Colonic mucosa (tissue), 4 donors: ENCODE measurements at places on chromosomes 11 and 22. TPM values are rescaled to one million over a fixed set of nuclear protein-coding genes. Genes with fewer than 3 reads are reported as not detected.

GRCh38 chr11:82631722-82632630 lies 101.7 kb downstream of the FAM181B start:
- no peaks in the 10 kb centered on the region for H3K4me1 ChIP-seq
- H3K27ac ChIP-seq, result no peak overlapping the region
- DNase-seq, result no peak
- H3K27me3 ChIP-seq, result no peaks in the 10 kb centered on the region
- H3K36me3 ChIP-seq, result no peaks in the 10 kb centered on the region

- no peak overlapping the region for H3K27ac ChIP-seq
- H3K27me3 ChIP-seq, result no peaks in the 10 kb centered on the region
- DNase-seq, result no peak
- H3K4me1 ChIP-seq, result no peaks in the 10 kb centered on the region
- no peaks in the 10 kb centered on the region for H3K36me3 ChIP-seq
Observed at GRCh38 chr22:17130199-17130598, 9.0 kb upstream of the TMEM121B start.

GRCh38 chr11:87213444-87213843 lies 175.7 kb downstream of the TMEM135 start:
- no peak overlapping the region for H3K4me3 ChIP-seq
- H3K36me3 ChIP-seq, result no peaks in the 10 kb centered on the region
- no peak for DNase-seq
- H3K27me3 ChIP-seq, result no peaks in the 10 kb centered on the region
- no peak overlapping the region for H3K27ac ChIP-seq
- no peaks in the 10 kb centered on the region for H3K4me1 ChIP-seq

GRCh38 chr22:50576070-50576469 lies 2.2 kb downstream of the CPT1B start:
- no peak overlapping the region for H3K27ac ChIP-seq
- no peak for DNase-seq
- no peaks in the 10 kb centered on the region for H3K4me1 ChIP-seq
- H3K27me3 ChIP-seq, result no peaks in the 10 kb centered on the region
- no peak overlapping the region for H3K4me3 ChIP-seq

DNA sequence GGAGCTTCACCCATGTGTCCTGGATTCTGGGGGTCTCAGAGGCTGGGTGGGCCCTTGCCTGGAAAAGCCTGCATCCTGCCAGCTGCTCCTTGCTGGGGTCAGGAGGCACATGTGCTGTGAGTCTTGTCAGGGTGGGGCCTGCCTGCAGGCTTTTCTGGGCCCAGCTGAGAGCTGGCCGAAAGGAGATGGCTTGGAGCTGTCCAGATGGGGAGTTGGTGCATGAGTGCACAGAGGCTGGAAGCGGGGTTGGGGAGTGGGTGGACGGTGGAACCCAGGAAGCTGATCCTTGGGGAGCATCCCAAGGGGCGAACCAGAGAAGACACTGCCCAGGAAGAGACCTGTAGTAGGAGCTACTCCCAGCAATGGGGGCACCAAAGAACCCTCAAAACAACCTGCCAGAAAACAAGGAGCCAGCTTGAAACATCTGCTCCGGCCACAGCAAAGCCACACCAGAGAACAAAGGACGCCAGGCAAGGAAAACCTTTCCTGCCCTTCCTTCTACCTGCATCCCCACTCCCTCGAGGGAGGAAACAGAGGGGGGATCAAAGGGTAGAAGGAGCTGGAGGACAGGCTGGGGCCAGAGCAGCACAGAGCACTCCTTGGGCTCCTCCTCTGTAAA lies 8.2 kb upstream of the KCTD17 start:
- no peak overlapping the region for H3K4me3 ChIP-seq
- no peaks in the 10 kb centered on the region for H3K36me3 ChIP-seq
- H3K4me1 ChIP-seq, result peaks cover 7% of the 10 kb centered on the region
- peak overlapping the region; percentile 91 for H3K27ac ChIP-seq
- H3K27me3 ChIP-seq, result no peaks in the 10 kb centered on the region
- no peak for DNase-seq

DNA sequence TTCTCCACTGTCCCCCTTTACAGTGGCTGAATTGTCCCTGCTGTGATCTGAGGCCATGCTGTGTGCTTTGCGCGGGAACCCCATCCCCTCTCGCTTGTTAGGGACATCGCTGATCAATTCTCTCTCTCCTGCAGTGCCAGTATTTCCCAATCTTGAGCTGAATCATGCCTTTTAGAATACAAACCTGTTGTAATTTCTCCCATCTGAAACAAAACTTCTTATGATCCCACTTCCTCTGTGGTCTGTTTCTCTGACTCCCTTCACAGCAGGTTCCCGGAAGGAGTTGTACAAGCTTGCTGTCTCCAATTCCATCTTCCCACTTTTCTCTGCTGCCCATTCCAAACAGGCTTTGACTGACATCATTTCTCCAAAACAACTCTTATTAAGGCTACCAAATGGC lies 16.8 kb downstream of the ADAMTS15 start:
- no peak for DNase-seq
- H3K27ac ChIP-seq, result no peak overlapping the region
- H3K27me3 ChIP-seq, result no peaks in the 10 kb centered on the region
- H3K36me3 ChIP-seq, result no peaks in the 10 kb centered on the region
- no peaks in the 10 kb centered on the region for H3K4me1 ChIP-seq

DNA sequence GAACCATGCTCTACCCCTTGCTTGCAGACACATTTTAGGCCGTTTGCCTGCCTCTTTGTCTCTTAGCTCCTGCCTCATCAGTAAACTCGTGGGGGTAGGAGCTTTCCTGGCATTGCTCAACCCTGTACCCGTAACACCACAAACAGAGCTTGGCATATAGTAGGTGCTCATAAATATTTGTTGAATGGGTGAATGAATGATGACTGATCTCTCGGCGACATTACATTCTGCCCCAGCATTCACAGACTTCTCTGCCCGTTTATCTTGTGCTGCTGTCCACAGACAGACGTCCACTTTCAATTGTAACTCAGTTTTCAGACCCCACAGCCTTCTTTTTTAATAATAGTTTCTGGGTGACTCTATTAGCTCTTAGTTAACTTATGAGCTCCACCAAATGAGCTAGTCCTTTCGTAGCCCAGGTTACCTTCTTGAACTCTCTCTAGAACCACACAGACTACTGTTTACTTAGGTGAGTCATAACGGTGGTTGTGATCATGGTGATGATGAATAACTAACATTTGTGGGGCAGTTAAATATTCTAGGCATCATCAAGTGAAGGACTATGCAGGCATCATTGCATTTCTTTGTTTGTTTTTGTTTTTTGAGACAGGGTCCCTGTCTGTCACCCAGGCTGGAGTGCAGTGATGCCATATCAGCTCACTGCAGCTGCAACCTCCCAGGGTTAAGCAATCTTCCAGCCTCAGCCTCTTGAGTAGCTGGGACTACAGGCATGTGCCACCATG lies 188.4 kb downstream of the ADAMTS15 start:
- no peaks in the 10 kb centered on the region for H3K4me1 ChIP-seq
- no peak overlapping the region for H3K4me3 ChIP-seq
- H3K27me3 ChIP-seq, result no peaks in the 10 kb centered on the region
- no peak for DNase-seq

GRCh38 chr22:37052386-37053309 lies 1.1 kb downstream of the KCTD17 start:
- H3K4me1 ChIP-seq, result peaks cover 18% of the 10 kb centered on the region
- DNase-seq, result no peak
- peak overlapping the region; percentile 69 for H3K4me3 ChIP-seq
- no peaks in the 10 kb centered on the region for H3K27me3 ChIP-seq
- H3K36me3 ChIP-seq, result no peaks in the 10 kb centered on the region

- no peak for DNase-seq
- H3K27me3 ChIP-seq, result no peaks in the 10 kb centered on the region
- no peak overlapping the region for H3K27ac ChIP-seq
- H3K4me1 ChIP-seq, result no peaks in the 10 kb centered on the region
- H3K36me3 ChIP-seq, result no peaks in the 10 kb centered on the region
Observed at GRCh38 chr11:11081288-11081687, 223.4 kb upstream of the ZBED5 start.

DNA sequence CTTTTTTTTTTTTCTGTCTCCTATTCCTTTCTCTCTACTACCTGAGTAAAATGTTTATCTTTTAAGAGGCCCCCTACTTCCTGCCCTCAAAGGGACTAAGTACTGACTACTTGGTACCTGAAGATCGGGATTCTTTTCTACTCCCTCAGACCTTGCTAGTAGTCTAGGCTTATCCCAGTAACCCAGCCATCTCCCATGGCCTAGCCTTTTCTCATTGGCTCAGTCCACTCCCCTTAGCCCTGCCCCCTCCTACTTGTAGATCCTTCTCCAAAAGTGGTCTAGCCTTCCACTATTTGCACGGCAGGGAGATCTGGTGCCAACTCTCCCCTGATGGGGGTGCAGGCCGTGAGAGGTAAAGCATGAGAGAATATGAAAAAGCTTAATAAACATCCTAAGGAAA lies 133.7 kb downstream of the RCN1 start:
- H3K36me3 ChIP-seq, result no peaks in the 10 kb centered on the region
- no peaks in the 10 kb centered on the region for H3K4me1 ChIP-seq
- no peak overlapping the region for H3K27ac ChIP-seq
- DNase-seq, result no peak

GRCh38 chr11:93767018-93767417 lies 17.1 kb upstream of the MED17 start:
- H3K36me3 ChIP-seq, result no peaks in the 10 kb centered on the region
- H3K27ac ChIP-seq, result no peak overlapping the region
- H3K4me3 ChIP-seq, result no peak overlapping the region
- H3K4me1 ChIP-seq, result no peaks in the 10 kb centered on the region
- H3K27me3 ChIP-seq, result no peaks in the 10 kb centered on the region

- DNase-seq, result no peak
- H3K4me1 ChIP-seq, result no peaks in the 10 kb centered on the region
- H3K36me3 ChIP-seq, result no peaks in the 10 kb centered on the region
- no peak overlapping the region for H3K27ac ChIP-seq
Observed at GRCh38 chr11:82398300-82398815, 335.3 kb downstream of the FAM181B start.

- H3K27ac ChIP-seq, result no peak overlapping the region
- H3K4me3 ChIP-seq, result no peak overlapping the region
- no peaks in the 10 kb centered on the region for H3K36me3 ChIP-seq
- H3K4me1 ChIP-seq, result no peaks in the 10 kb centered on the region
- no peaks in the 10 kb centered on the region for H3K27me3 ChIP-seq
Observed at GRCh38 chr11:40337118-40337517, 1122.3 kb downstream of the LRRC4C start.

DNA sequence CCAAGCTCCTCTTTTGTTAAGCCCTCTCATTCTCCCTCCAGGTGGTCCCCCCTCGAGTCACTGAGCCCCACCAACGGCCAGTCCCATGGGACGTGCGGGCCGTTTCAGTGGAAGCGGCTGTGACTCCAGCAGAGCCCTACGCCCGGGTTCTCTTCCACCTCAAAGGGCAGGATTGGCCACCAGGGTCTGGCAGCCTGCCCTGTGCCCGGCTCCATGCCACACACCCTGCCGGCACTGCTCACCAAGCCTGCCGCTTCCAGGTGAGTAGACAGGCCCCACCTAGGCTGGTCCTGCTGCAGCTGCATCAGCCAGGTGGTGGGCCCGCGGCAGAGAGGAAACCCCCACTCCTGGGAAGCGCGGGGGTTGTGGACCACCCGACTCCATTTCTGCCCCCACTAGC lies 3.3 kb downstream of the TMEM132A start:
- peaks cover 11% of the 10 kb centered on the region for H3K27me3 ChIP-seq
- H3K4me1 ChIP-seq, result no peaks in the 10 kb centered on the region
- no peak overlapping the region for H3K4me3 ChIP-seq
- no peaks in the 10 kb centered on the region for H3K36me3 ChIP-seq

- H3K4me3 ChIP-seq, result peak overlapping the region; percentile 57
- H3K36me3 ChIP-seq, result no peaks in the 10 kb centered on the region
- DNase-seq, result no peak
- no peaks in the 10 kb centered on the region for H3K27me3 ChIP-seq
- H3K4me1 ChIP-seq, result peaks cover 6% of the 10 kb centered on the region
- H3K27ac ChIP-seq, result peak overlapping the region; percentile 60
Observed at GRCh38 chr11:113774174-113774503, 647 bp upstream of the ZW10 start.

DNA sequence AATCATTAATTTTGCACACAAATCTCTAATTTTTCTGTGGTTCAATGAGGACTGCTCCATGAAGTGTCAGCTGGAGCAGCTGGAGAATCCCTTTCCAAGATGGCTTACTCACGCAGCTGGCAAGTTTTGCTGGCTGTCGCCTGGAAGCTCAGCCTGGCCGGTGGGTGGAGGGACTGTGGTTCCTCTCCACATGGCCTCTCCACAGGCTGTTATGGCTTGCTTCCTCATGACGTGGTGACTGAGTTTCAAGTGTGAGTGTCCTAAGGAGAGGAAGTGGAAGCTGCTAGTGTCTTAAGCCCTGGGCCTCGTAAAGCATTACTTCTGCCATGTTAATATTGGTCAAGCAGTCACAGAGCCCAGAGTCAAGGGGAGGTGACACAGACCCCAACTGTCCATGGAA lies 14.0 kb upstream of the NRIP3 start:
- no peaks in the 10 kb centered on the region for H3K36me3 ChIP-seq
- no peak overlapping the region for H3K27ac ChIP-seq
- no peak overlapping the region for H3K4me3 ChIP-seq
- peak; percentile 50 for DNase-seq
- no peaks in the 10 kb centered on the region for H3K4me1 ChIP-seq

GRCh38 chr11:28104984-28105383 lies 3.0 kb downstream of the KIF18A start:
- H3K4me1 ChIP-seq, result no peaks in the 10 kb centered on the region
- no peak for DNase-seq
- H3K27ac ChIP-seq, result no peak overlapping the region
- no peaks in the 10 kb centered on the region for H3K27me3 ChIP-seq
- no peak overlapping the region for H3K4me3 ChIP-seq
- no peaks in the 10 kb centered on the region for H3K36me3 ChIP-seq

- H3K27ac ChIP-seq, result no peak overlapping the region
- H3K4me3 ChIP-seq, result no peak overlapping the region
- no peaks in the 10 kb centered on the region for H3K4me1 ChIP-seq
- H3K27me3 ChIP-seq, result no peaks in the 10 kb centered on the region
- DNase-seq, result no peak
Observed at GRCh38 chr11:119974467-119974866, 163.4 kb downstream of the TRIM29 start.

- H3K4me3 ChIP-seq, result no peak overlapping the region
- peak overlapping the region; percentile 39 for H3K27ac ChIP-seq
- peaks cover 8% of the 10 kb centered on the region for H3K4me1 ChIP-seq
- peak; percentile 61 for DNase-seq
Observed at GRCh38 chr22:28917747-28918549, 34.6 kb downstream of the ZNRF3 start.

The CEND1 gene
- total RNA-seq, result 0.35 TPM

The PTPRJ gene
- total RNA-seq, result 37.5 TPM

The BATF2 gene
- 14.1 TPM for total RNA-seq

The AMPD3 gene
- 7.9 TPM for total RNA-seq

The ELMOD1 gene
- 0.11 TPM for total RNA-seq

The BDNF gene
- 0.40 TPM for total RNA-seq

The CHEK1 gene
- total RNA-seq, result 44.6 TPM

The FCHSD2 gene
- total RNA-seq, result 12.1 TPM

The SHANK2 gene
- 38.1 TPM for total RNA-seq

The MS4A4E gene
- total RNA-seq, result 0.69 TPM
